NCI-H1930 (cell line): ENCODE measurements at places on chromosomes 3 and 15.
A peak's percentile ranks its signal among the peaks of the same experiment; 100 is the strongest.

- DNase-seq, result no peak
Measured at GRCh38 chr15:92146511-92147150, 247.1 kb upstream of the ST8SIA2 start.

DNA sequence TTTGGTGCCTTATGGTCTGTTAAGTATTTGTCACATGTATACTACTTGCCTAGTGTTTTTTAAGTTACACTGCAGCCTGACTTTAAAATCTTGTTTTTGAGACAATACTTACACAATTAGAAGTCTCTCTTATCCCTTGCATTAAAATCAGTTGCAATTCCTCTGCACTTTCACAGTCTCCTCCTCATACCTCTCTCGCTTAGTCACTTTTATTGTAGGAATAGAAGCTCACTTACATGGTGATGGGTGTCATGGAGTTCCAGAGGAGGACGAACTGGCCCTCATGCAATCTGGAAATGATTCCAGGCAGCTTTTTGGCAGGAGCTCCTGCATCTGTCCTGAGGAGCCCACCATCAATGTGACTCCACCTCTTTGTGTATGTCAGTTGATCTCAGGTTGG, 238.4 kb upstream of the TBC1D5 start:
- no peak for DNase-seq

- DNase-seq, result no peak
Measured at GRCh38 chr3:27345493-27345892, 23.7 kb downstream of the NEK10 start.

GRCh38 chr3:155362808-155363689, 69.6 kb upstream of the STRIT1 start:
- DNase-seq, result no peak

DNA sequence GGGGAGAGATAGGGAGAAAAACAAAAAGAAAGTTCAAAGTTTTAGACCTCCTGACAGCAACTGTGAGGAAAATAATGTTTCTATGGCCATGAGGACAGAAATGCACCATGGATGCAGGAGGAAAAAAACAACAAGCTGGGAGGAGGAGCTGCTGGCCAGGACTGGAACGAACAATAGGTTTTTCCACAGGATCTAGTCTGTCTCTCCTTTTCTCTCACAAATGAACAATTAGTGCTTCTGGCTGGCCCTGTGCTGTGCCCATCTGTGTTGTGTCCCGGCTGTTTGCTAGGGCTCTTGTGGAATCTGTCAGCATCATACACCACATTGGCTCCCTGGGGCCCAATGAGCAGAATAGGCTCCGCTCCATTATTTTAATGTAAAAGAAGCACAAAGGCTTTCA, 15.2 kb downstream of the GK5 start:
- DNase-seq, result no peak

DNA sequence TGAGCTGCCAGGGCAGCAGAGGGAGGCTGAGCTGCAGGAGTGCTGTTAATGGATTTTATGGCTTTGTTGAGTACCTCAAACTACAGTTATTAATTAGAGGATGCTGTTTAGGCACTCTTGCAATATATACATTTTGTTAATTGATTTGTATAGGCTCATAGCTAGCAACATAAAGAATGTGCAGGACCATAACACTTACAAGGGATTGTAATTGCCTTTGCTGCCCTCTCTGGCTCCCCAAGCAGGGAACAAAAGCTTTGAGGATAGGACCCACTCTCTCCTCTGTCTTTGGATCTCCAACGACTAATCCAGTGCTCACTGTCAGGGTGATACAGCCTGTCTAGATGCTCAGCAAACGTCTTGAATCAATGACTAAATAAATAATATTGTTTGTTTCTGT, 1.2 kb upstream of the CLSTN2 start:
- no peak for DNase-seq

GRCh38 chr3:10581251-10581650, 75.9 kb upstream of the ATP2B2 start:
- DNase-seq, result no peak

- no peak for DNase-seq
Measured at GRCh38 chr3:141625506-141625905, 112.6 kb upstream of the RNF7 start.

- DNase-seq, result no peak
Measured at GRCh38 chr3:114449271-114450007, 155.6 kb downstream of the TIGIT start.

- no peak for DNase-seq
Measured at GRCh38 chr3:46312991-46313390, 40.9 kb upstream of the CCR2 start.

DNA sequence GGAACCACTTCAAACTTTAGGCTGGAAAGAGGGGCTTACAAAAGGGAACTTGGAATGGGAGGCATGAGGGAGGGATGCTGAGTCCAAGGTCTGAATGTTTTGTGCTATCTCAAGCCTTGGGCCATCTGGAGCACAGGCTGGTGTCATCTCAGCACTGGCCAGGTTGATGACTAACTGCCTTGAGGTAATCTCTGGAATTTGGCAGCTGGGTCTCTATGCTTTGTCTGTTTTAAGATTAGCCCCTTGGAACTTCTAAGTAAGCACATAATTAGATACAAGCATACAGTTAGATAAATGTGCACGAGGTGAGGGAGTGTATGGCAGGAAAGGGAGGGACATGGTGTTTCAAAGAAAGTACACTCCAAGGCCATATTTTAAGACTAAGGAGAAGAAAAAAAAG, 252.4 kb upstream of the CCDC54 start:
- no peak for DNase-seq

- DNase-seq, result no peak
Measured at GRCh38 chr15:60419753-60420152, 22.0 kb upstream of the ANXA2 start.

DNA sequence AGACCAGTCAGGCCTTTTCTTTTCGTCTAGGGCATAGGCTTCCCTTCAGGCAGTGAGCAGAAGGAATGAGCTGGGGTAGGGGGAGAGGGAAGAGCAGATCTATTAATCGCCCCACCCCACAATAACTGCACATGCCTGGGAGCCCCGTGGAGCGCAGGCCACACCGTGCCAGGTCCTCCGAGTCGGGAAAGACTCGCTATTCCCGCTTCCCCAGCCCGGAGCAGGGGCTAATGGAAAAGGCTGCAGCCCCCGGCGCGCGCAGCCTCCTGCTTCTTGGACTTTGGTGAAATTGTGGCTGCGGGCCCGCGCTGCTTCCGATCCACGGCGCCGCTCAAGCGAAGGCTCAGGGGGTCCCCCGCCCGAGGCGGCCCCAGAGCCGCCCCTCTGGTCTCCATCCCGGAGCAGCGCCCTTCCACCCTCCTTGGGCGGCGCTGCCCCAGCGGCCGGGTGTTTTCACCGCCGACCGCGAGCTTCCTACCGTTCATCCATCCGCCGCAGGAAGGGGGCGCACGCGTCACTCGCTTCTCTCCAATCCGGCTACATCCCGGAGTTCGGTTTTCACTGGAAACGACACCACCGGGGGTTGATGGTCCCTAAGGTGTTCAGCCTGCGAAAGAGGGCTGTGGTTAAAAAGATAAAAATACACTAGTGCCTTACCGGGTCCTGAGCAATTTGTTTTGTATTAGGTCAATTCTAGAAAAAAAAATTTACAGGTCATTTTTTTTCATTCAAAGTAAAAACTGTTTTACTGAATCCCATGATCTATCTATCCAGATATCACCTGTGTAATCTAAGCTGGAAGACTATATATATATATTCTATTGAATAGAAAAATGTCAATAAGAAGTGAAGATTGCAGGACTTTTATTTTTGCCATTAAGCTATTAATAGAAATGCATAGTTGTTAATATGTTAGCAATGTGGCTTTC, 4.4 kb upstream of the SYNM start:
- DNase-seq, result peak; percentile 74

DNA sequence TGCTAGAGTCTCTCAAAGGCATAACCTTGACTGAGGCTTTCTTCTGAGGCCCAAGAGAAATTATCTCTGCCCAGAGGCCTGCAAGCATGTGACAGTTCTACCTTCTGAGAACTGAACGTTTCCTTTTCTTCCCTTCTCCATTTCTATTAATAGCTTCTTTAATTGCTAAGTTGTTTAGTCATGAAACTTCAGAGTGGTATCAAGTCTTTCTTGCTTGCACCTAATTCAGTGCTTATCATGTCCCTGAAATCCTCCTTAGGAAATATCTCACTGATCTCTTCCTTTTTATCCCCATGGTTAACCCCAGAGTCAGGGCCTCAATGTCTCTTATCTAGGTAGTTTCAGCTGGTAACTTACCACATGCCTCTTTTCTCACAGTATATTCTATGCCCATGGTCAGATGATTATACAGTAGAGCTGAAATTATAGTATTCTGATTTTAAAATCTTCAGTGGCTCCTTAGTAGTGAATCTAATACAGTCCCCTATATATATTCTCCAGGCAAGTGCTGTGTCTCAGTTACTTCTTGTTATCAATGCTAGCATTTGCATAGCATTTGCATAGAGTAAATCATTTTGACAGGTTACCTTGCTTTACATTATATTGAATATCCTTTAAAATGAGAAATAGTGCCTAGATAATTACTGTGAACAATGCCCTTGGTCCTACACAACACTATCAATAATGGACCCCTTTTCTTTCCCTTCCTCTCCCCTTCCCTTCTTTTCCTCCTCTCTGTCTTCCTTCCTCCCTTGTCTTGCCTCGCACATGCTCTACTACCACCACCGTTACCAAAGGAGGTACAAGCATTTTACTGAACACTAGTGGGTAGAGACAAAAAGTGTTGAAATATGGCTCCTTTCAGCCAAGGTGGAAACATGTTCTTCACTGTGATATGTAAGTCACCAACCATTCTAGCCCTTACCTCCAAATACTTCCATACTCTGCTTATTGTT, 33.0 kb downstream of the KBTBD8 start:
- DNase-seq, result no peak

- no peak for DNase-seq
Measured at GRCh38 chr3:5498981-5499380, 311.5 kb downstream of the EDEM1 start.

DNA sequence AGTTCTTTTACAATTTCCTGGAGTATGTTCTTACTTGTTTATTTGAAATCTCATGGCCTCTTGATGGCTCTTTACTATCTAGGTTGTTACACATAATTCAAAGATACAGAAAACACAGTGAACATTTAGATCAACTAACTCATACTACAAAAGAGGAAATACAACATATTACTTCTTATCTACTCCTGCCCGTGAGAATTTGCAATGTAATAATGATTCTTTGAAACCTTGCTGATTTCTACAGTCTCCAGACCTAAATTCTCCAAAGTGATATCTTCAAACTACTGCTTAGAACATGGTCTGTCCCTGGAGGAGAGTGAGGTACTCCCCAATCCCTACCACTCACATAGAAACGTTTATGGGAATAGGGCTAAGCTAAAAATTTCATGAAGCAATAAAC, 29.9 kb upstream of the GOLGA8B start:
- DNase-seq, result no peak

DNA sequence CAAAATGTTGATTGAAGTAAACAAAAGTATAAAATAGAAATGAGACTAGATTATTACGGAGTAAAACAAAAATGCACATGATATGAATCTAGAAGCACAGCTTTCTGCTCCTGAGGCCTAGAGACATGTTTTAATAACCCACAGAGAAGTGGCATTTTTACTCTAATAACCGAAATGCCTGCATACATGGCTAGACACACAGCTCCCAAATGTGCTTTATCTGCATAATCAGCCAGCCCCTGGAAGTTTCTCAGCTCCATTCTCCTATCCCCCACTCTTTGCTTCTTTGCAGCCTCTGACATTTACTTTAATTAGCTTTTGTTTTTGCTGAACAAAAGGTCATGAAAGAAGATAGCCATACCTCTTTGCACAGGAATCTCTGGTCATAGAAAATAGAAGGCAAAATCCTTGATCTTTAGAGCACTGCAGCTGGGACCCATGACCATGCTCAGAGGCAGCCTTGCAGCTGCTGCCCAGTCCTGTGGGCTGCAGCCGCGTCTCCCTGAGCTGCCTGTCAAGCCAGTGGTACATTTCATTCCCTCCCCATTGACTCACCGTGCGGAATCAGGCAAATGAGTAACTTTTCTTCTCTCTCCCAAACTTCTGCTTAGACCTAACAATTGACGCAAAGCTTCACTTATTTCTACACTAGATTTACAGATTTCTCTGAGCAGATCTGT, at the start of gene VEPH1:
VEPH1 (minus strand) TSS at position 501 of the 680 bp plus-strand sequence. CDS start 8,067 bp downstream, outside the sequence.
- no peak for DNase-seq

GRCh38 chr3:121809249-121809648, 25.6 kb downstream of the IQCB1 start:
- DNase-seq, result no peak
